ENCODE measurements at places on chromosomes 16 and 17. TPM values are rescaled to one million over a fixed set of nuclear protein-coding genes. Genes with fewer than 3 reads are reported as not detected.

GRCh38 chr17:73304438-73304837 is 7.4 kb downstream of the CDC42EP4 start:
- peaks cover 72% of the 10 kb centered on the region for H3K4me1 ChIP-seq
- H3K36me3 ChIP-seq: peaks cover 20% of the 10 kb centered on the region
- no peak overlapping the region for H3K4me3 ChIP-seq
- H3K27me3 ChIP-seq: no peaks in the 10 kb centered on the region
- H3K27ac ChIP-seq: peak overlapping the region; percentile 65

GRCh38 chr16:1561266-1561665 is 27.8 kb downstream of the TMEM204 start:
- H3K4me1 ChIP-seq: no peaks in the 10 kb centered on the region
- H3K36me3 ChIP-seq: peaks cover 91% of the 10 kb centered on the region
- H3K27me3 ChIP-seq: no peaks in the 10 kb centered on the region
- no peak overlapping the region for H3K27ac ChIP-seq

DNA sequence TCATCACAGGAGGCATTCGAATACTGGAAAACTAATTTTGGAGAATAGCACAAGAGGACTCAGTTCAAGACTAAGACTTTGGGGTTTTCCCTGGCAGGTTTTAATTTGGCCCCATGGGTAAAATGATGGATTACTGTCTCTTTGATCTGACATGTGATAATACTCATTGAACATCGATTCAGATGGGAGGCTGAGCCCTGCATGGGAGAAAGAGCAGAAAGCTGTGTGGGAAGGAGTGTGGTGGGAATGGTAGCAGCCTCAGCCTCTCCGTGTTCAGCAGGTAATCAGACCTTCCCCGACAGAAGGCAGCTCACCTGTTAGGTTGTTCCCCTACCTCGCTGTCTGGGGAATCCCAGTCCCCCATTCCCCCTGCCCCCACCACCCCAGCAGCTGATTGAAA is 124.7 kb upstream of the TNRC6C start:
- H3K27me3 ChIP-seq: no peaks in the 10 kb centered on the region
- no peak overlapping the region for H3K4me3 ChIP-seq
- H3K4me1 ChIP-seq: peaks cover 41% of the 10 kb centered on the region

DNA sequence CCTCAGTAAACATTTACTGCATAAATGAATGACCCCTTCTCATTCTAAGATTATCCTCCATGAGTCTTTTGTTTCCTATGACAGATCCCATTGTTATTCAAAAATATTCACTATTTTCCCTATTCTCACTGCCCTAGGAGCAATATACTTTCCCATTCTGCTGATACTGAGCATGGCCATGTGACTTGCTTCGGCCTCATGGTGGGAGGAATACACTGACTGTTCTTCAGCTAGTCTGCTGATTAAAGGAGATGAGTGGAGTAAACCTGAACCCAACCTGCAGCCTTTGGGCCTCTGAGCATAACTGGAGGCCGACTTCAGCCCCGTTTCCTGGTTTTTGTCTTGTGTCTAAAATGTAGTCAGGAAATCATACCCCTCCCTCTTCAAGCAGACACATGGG is 531.8 kb upstream of the SALL1 start:
- no peaks in the 10 kb centered on the region for H3K36me3 ChIP-seq
- H3K27me3 ChIP-seq: no peaks in the 10 kb centered on the region
- H3K4me3 ChIP-seq: no peak overlapping the region
- no peak for DNase-seq
- no peaks in the 10 kb centered on the region for H3K4me1 ChIP-seq

- DNase-seq: no peak
- no peak overlapping the region for H3K27ac ChIP-seq
- no peaks in the 10 kb centered on the region for H3K27me3 ChIP-seq
- no peaks in the 10 kb centered on the region for H3K36me3 ChIP-seq
- no peak overlapping the region for H3K4me3 ChIP-seq
- no peaks in the 10 kb centered on the region for H3K4me1 ChIP-seq
Observed at GRCh38 chr17:52686140-52686539, 527.6 kb upstream of the CA10 start.

DNA sequence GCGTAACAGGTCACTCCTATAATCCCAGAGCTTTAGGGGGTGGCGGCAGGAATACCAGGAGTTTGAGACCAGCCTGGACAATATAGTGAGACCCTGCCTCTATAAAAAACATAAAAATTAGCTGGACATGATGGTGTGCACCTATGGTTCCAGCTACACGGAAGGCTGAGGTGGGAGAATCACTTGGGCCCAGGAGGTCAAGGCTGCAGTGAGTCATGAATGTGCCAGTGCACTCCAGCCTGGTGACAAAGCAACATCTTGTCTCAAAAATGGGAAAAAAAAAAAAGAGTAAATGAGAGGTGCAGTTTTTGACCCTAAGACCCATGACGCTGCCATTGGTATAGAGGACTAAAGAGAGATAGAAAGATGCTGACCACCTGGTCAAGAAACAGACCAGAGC is 16.1 kb downstream of the PARN start:
- H3K36me3 ChIP-seq: peaks cover 57% of the 10 kb centered on the region
- no peak overlapping the region for H3K4me3 ChIP-seq
- no peak overlapping the region for H3K27ac ChIP-seq
- H3K27me3 ChIP-seq: no peaks in the 10 kb centered on the region
- H3K4me1 ChIP-seq: no peaks in the 10 kb centered on the region

- H3K27me3 ChIP-seq: no peaks in the 10 kb centered on the region
- no peak overlapping the region for H3K27ac ChIP-seq
- no peak for DNase-seq
Observed at GRCh38 chr16:89351645-89352044, 134.1 kb downstream of the ZNF778 start.

- no peaks in the 10 kb centered on the region for H3K36me3 ChIP-seq
- H3K4me1 ChIP-seq: no peaks in the 10 kb centered on the region
- no peak for DNase-seq
- no peak overlapping the region for H3K4me3 ChIP-seq
- no peaks in the 10 kb centered on the region for H3K27me3 ChIP-seq
Observed at GRCh38 chr16:9950658-9951057, 231.6 kb downstream of the GRIN2A start.

GRCh38 chr17:73718912-73719311 is 74.7 kb upstream of the SDK2 start:
- peaks cover 21% of the 10 kb centered on the region for H3K4me1 ChIP-seq
- no peak overlapping the region for H3K27ac ChIP-seq
- peaks cover 6% of the 10 kb centered on the region for H3K27me3 ChIP-seq
- no peaks in the 10 kb centered on the region for H3K36me3 ChIP-seq

DNA sequence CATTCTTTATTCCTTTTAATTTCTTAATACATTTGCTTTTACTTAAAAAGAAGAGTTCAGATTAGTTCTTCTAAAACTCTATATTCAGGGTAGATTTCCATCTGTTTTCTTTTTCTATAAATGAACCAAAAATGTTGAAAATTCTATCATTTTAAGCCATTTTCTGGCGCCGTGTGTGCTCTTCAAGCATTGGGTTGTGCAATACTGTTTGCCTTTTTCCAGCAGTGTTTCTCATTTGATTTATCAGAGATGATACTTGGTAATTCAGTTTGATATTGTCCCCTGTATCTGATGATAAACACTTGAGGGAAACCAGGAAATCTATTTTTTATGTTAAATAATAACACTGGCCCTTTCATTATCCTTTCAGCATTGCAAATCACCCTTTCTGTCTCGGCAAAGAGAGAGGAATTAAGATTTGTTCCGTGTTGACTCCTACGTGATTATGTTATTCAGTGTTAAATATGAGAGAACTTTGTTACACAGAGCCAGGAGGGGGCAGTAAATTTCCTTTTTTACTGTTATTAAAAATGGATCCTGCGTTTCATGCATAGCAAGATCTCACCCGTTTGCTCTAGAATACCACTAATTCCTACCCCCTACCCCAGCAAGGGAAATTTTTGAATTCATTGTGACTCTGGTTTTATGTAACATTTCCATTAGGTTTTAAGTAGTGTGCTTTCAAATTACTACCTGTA is 606.9 kb upstream of the RBFOX1 start:
- peak; percentile 50 for DNase-seq
- H3K36me3 ChIP-seq: no peaks in the 10 kb centered on the region
- H3K27ac ChIP-seq: no peak overlapping the region

- peaks cover 12% of the 10 kb centered on the region for H3K4me1 ChIP-seq
- no peaks in the 10 kb centered on the region for H3K36me3 ChIP-seq
- DNase-seq: no peak
Observed at GRCh38 chr16:63613701-63614100, 1508.2 kb downstream of the CDH11 start.

GRCh38 chr17:64196601-64197000 is 66.5 kb downstream of the TEX2 start:
- H3K27me3 ChIP-seq: no peaks in the 10 kb centered on the region
- no peaks in the 10 kb centered on the region for H3K36me3 ChIP-seq
- no peak overlapping the region for H3K4me3 ChIP-seq
- H3K27ac ChIP-seq: no peak overlapping the region

The RAB40B gene
- 16.4 TPM for total RNA-seq

The CRHR1 gene
- total RNA-seq: 3.2 TPM

The UTS2R gene
- not detected for total RNA-seq

The SLC12A3 gene
- 0.20 TPM for total RNA-seq

The CHST6 gene
- total RNA-seq: 5.4 TPM
